ENCODE measurements at places on chromosomes 1 and 21. TPM values are rescaled to one million over a fixed set of nuclear protein-coding genes. Genes with fewer than 3 reads are reported as not detected.

The GPR3 gene
- total RNA-seq, result 0.71 TPM

DNA sequence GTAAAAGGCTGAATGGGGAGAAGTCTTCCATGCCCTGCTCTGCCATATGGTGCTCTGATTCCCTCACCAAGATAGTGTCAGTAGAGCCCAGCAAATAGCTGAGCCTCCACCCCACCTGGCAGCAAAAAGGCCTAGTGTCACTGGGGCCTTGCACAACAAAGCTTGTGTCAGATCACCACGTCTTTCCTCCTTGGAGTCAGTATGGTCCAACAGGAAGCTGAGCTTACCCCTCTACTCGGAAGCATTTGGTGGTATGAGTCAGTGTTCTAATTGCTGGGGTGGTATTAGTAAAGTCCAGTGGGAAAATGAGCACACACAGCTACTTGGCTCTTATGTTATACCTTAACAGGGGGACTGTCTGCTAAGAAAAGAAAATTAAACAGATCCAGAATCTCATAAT is 18.7 kb upstream of the RRP15 start:
- DNase-seq, result no peak

- no peak for DNase-seq
These were observed 78.0 kb downstream of the LBR start for GRCh38 chr1:225349826-225350225.

GRCh38 chr1:57232500-57232899 is 191.4 kb downstream of the DAB1 start:
- DNase-seq, result no peak

GRCh38 chr1:76105372-76105771 is 30.8 kb downstream of the ST6GALNAC3 start:
- no peak for DNase-seq

- no peak for DNase-seq
These were observed 27.7 kb upstream of the ELAVL4 start for GRCh38 chr1:50080904-50081586.

DNA sequence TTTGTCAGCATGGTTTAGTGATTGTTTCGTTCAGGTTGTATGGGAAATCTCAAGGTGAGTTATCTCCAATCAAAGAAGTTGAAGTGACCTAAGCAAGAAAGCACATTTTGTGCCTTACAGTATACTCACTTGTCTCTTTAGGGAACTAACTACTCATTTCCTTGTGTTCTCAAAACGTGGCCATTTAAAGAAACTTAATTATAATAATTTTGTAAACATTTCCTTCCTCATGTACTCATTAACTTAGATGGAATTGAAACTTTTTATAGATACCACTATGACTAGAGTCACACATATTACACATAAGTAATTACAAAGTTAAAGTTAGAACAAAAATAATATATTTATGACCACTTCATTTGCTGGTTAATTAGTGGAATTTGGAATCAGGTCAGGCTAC is 552.6 kb downstream of the MRPL39 start:
- DNase-seq, result no peak
